Adrenal gland (tissue), 19 donors: ENCODE measurements at places on chromosomes 11 and 22.

GRCh38 chr11:83671289-83671688 lies 385.1 kb upstream of the CCDC90B start:
- no peak for DNase-seq

- no peak for DNase-seq
Observed at GRCh38 chr11:88801484-88802123, 264.2 kb downstream of the GRM5 start.

DNA sequence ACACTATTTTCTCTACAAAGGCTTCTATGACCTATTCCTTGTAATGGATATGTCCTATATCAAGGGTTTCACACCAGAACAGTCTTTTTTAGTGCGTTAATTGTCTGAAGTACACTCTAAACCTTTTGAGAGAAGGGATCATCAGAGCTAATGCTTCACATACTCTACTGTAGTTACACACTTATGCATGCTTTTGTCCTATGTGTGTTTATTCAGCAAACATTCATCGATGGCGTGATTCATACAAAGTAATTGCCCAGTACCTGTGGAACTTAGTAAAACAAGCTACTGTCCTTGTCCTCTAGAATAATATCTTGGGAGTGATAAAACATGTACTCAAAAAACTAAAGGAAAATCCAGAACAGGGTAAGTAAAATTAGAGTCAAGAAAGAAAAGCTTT lies 139.2 kb downstream of the GUCY1A2 start:
- no peak for DNase-seq

- peak; percentile 34 for DNase-seq
Observed at GRCh38 chr11:33635161-33635560, 65.5 kb downstream of the C11orf91 start.

- no peak for DNase-seq
Observed at GRCh38 chr22:26990503-26991189, 333.3 kb downstream of the MIAT start.

DNA sequence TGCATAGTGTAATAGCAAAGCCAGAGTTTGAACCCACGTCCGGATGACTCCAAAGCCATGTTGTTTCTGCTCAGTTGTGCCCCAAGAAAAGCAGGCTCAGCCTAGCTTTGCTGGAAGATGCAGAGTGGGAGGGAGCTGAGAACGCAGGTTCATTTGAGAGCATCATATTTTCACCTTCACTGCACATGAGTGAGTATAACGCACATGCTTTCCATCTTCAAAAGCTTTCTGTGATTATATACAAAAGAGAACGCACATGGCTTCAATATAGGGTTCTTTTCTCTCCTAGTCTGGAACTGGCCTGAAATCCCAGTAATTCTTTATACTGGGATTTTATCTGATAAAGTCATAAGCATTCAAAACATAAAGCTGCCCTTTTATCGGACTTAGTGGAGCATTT lies 385.5 kb upstream of the CADM1 start:
- no peak for DNase-seq

- DNase-seq = no peak
Observed at GRCh38 chr11:91173701-91174100, 950.9 kb upstream of the CHORDC1 start.

DNA sequence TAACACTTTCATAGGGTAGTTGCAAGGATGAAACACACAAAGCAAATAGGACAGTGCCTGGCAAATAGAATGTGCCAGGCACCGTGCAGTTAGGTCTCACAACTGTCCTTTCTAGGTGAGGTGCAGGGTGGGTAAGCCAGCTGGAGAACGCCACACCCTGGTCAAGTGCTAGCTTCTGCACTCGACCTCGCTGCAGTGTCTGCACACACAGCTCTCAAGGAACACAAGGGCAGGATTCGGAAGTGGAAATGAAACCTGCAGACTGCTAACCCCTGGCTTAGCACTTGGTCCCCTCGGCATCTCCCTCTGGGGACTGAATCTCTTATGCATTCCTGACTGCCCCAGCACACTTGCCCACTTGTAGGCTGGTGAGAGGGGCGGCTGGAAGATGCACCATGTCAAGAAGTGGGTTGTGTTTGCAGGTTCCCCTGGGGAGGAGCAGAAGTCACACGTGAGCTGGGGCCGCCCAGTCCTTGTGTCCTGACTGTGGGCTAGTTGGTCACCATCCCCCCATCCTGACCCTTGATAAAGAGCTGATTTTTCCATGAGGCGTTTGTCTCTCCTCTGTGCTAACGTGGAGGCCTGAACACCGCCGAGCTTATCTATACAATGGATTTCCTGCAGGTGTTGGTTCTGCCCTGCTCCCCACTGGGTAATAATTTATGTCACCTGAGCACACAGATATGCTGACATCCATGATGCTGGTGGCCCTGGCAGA lies 89.0 kb downstream of the MICAL2 start:
- no peak for DNase-seq
